ENCODE measurements at places on chromosomes 7 and 10. TPM values are rescaled to one million over a fixed set of nuclear protein-coding genes. Genes with fewer than 3 reads are reported as not detected.
A peak's percentile ranks its signal among the peaks of the same experiment; 100 is the strongest.

Gene KNDC1
- 0.41 TPM for total RNA-seq

- DNase-seq, result no peak
Observed at GRCh38 chr10:128063736-128064107, 62.5 kb downstream of the MKI67 start.

- DNase-seq, result no peak
Observed at GRCh38 chr10:43226441-43226840, 40.4 kb downstream of the RASGEF1A start.

DNA sequence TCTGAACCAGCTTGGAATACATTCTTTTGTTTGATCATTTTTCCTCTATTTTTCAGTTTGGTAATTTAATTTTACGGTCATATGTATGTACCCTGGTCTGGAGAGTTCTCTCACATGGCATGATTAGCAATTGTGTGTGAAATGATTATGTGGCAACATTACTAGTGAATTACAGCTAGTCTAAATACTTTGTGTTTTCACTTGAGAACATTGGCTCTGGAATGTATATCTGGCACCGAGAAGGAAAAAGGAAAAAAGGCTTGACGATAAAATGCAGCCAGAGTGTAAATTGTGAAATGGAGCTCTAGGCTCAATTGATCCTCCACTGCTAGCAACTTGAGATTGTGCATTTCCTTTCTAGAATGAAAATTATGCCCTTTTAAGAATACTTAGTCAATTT, 397.2 kb downstream of the EXOC4 start:
- DNase-seq, result peak; percentile 91

DNA sequence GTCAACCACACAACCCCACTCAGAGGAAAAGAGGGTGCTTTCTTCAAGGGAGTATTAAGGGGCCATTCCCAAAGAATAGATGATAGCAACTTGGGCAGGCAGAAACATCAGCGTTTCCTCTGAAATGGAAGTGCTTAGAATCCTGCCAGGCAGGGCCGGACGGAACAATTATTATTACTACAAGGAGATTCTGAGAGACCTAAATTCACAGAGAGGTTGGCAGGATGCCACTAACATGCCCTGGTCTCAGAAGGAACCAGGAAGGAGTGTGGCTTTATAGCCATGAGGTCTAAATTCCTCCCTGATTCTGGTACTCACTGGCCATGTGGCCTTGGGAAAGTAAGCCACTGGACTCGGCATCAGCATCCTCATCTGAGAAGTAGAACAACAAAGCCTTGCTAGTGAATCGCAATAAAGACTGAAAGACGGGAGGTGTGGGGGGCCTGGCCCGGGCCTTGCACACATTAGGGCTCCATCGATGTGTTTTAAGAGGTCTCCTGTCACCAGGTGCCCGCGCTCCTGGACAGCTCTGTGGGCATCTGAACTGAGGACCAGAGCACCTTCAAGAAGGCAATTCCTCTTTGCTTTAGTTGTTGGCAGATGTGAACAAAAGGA, 131.5 kb downstream of the OAT start:
- no peak for DNase-seq

DNA sequence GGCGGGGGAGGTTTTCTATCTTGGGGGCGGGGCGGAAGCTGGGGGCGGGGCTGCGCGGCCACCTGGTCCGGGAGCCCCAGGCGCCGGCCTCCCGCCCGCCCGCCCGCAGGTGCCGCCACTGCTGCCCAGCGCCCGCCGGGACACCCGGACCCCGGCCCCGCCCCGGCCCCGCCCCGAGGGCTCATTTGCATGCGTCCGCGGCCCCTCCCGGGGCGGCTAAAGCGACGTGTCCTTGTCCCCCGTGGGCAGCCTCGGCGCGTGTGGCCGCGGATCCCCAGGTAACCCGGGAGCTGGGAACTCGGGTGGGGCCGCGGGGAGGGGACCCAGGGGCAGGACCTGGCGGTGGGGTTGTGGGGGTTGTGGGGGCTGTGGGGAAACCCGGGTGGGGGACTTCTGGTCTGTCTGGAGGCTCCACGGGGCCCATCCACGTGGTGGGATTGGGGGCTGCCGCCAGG, at the start of gene BHLHA15:
Gene BHLHA15, plus strand, starts transcription at position 219 of the 455 bp plus-strand sequence. CDS start 871 bp downstream, outside the sequence.
- DNase-seq, result no peak

Gene ACADSB
- 11.4 TPM for total RNA-seq

DNA sequence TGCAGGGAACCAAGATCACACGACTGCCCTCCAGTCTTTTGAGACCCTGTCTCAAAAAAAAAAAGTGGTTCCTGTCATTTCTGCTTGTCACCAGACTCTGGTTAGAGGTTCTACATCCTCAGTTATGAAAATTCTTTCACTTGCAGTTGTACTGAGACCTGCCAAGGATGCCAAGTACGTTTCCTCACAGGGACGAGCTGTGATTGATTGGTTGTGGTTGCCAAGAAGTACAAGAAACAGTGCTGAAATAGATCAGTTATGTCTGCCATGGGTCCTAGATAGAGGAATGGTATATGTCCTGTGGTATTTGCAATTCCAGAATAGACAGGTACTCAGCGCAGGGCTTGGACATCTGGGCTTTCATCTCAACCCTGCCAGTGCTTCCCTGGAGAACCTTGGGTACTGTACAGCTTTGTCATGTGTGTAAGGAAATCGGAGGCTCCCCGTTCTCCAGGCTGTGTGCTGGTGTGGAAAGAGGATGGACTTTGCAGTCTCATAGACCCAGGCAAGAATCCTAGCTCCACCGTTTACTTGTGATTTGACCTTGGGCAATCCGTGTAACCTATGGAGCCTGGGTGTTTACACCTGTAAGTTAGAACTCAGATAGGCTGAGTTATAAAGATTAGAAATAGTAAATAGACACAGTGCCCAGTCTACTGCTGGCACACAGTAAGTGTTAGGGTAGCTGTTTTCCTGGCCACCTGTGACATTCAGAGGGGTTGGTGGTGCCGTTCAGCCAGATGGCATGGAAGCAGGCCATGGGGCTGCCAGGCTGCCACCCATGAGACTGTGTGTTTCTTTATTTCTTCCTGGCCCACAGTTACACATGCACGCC, 53.0 kb downstream of the COL13A1 start:
- no peak for DNase-seq

DNA sequence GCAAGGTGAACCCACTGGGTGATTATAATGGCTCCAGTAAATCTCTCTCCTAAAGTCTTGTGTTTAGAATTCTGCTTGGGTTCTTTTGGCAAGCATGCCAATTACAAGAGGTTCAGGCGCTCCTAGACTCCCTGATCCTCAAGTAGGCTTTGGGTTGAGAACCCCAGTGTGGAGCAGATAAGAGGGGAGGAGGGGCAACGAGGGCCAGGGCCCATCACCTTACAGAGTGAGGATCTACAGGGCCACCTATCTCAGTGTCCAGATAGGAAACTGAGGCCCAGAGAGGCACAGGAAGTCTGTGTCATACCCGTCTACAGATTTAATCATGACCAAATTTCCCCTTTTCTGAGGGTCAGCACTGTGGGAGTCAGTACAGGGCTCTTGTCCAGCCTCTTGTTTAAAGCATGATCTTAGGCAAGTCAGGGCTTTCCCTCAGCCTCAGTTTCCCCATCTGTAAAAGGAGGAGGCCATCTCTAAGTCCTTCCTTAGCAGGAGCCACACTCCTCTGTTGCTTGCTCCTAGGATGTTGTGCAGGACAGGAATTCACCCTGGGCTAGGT, 4.4 kb downstream of the TACR2 start:
- no peak for DNase-seq

DNA sequence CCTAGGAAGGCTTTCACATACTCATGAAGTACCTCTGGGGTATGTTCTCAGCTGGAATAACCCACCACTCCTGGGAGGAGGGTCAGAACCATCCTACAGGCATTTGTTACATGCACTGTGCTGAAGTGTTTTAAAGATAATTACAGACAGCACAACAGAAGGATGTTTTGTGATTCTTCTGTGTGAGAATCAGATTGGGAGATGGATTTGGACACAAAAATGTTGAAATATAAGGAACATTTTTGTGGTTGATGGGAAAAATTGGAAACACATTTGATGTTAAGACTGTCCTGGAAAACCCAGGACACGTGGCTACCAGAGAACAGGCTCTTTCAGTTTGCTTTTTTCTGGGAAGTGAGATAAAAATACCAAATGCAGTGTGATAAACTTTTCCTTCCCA, 61.4 kb downstream of the BICC1 start:
- peak; percentile 73 for DNase-seq

DNA sequence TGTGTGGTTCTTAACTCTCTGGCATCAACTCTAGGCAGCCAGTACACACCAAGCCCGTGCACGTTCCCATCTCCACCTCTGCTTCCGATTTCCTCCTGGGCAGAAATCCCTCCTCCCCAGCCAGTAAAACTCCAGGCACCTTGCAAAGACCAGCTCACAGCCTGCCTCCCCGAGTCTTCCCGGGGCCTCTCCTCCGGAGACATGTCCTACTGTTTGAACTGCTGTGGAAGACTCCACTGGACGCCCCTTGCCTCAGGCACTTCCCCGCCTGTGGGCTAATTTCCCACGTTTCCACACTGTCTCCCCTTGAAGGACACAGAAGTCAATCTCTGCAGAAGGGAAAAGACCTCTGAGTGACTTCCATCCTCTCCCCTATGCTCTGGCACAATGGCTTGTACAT, 210.7 kb upstream of the FRMD4A start:
- no peak for DNase-seq

Gene ANK3
- total RNA-seq, result 658 TPM

GRCh38 chr10:52442576-52442975, 128.5 kb downstream of the DKK1 start:
- peak; percentile 76 for DNase-seq

- no peak for DNase-seq
Observed at GRCh38 chr7:57417736-57418135, 32.2 kb upstream of the ZNF716 start.

Gene CYP26A1
- not detected for total RNA-seq

GRCh38 chr7:148540041-148540738, 50.4 kb upstream of the C7orf33 start:
- DNase-seq, result peak; percentile 91

DNA sequence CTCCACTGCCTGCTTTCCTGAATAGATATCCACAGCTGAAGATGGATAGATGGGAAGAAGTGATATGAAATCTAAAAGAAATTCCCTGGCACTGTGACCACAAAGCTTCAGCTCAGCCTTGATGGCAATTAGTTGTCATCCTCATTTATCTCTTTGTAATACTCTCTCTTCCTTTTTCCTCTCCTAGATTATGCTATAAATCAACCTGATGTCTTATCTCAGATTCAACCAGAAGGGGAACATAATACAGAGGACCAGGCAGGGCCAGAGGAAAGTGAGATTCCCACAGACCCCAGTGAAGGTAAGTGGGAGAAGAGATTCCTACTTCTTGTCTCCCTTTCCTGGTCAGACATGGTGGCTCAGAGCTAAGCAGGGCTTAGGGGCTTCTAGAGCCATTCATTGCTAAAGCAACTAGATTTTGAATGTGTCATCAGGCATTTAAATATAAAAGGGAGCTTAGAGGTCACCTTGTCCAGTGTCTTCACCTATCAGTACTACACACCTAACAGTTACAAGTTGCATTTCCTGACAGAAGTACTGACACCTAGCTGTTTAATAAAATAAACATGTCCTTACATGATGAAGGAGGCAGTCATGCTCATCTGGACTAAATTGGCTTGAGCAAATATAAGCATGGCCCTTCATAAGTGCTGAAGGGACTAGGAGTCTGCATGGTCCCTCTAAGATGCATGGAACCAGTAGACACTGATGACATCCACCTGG, 19.5 kb downstream of the ZNF398 start:
- DNase-seq, result no peak

Gene GRID1
- total RNA-seq, result not detected

Data from fibroblast of the aortic adventitia (primary cell).